ENCODE measurements at places on chromosomes 5 and 9.

- peak; percentile 71 for DNase-seq
These were observed 2.5 kb downstream of the CENPP start for GRCh38 chr9:92328225-92328624.

DNA sequence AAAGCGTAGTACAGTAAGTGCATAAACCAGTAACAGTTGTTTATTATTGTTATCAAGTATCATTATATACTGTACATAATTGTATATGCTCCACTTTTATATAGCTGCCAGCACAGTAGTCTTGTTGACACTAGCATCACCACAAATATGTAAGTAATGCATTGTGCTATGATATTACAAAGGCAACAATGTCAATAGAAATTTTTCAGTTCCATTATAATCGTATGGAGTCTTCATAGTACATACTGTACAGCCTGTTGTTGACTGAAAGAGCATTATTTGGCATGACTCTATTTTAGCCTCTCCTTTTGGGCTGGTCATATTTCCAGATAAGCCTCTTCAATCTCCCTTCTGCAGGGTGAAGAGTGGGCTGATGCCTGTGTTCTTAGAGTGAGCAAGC is 40.4 kb downstream of the CFAP95 start:
- DNase-seq: no peak

DNA sequence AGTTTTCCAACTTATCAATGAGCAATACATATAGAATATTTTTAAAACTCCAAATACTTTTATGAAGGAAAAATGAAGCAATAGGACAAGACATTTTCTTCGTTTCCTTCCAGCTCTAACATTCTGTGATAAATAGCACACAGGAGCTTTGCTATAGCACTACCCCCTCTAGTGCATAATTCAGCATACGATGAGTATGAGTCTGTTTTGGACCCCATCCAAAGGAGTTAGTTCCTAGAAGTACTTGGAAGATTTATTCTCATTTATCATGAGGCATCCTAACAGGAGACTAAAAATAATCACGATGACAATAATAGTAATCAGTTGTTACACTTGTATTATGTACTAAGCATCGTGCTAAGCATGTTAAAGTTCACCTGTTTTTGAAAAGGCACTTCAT is 1061.3 kb upstream of the DMAC1 start:
- peak; percentile 35 for DNase-seq

DNA sequence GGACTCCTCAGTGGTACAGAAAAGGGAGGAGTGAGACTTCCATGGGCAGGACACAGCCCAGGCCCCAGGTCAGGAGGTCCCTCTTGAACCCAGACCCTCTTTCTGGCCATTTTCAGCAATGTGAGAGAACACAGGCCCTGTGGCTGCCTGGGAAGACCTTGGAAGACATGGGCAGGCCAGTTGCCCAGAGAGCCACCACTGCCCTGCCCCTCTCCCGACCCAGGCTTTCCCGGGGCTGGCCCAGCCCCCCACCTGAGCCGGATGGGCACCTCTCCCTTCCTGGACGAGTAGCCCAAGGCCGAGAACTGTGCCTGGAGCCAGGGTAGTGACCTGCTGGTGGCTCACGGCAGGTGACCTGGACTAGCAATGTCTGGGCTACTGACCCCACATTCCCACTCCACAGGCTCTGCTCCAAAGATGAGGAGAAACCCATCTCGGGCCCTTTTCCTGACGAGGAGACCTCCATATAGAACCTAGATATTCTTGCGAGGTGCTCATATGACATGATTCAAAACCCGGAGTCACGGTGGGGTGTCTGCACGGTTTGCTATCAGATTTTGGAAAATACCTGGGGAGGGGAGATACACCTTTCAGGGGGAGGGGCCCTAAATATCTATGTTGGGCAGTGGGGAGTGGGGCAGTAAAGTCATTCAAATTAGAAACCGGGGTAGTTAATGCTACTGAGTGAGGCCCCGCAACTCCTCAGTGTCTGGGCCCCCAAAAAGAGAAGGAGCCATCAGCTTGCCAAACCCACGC is 59.4 kb downstream of the ZNF354C start:
- DNase-seq: no peak

DNA sequence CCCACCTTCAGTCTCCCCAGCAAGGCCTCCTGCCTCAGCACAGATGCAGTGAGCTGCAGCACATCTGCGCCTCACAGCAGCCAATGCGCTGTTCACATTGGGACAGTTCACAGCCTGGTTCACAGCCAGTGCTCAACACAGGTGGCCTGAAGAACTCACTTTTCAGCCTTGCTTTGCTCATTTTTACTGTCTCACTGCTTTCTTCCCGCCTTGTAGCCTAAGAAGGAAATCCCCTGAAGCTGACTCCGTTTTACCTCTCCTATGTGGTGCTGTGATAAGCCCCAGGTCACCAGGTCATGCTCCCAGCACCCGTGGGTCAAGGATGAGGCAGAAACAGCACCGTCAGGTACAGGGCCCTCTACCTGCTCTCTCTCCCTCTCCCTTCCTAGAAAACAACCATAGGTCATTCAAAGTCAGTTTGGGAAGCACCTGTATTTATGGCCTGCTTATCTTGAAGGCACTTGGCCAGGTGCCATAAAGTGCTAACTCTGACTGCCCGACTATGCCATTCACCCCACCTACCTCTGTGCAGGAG is 1.1 kb downstream of the GCNT4 start:
- DNase-seq: peak; percentile 48

DNA sequence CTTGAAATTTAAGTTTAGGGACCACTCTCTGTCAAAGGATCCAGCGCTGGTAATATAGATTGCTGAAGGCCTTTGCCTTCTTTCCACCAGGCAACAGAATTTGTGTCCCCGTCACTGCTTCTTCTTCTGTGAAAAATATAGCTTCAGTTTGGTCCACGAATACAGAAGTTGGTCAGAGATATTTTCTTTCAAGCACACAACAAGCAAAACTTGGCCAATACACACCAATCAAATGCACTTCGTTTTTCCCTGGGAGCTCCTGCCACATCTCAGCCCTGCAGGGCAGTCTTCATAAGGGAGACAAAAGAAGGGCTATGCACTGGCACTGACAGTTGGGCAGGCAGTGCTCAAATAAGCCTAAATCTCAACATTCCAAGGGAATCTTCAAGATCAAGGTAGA is 22.9 kb downstream of the HAVCR2 start:
- no peak for DNase-seq

GRCh38 chr9:14627513-14627912 is 65.7 kb downstream of the ZDHHC21 start:
- no peak for DNase-seq

DNA sequence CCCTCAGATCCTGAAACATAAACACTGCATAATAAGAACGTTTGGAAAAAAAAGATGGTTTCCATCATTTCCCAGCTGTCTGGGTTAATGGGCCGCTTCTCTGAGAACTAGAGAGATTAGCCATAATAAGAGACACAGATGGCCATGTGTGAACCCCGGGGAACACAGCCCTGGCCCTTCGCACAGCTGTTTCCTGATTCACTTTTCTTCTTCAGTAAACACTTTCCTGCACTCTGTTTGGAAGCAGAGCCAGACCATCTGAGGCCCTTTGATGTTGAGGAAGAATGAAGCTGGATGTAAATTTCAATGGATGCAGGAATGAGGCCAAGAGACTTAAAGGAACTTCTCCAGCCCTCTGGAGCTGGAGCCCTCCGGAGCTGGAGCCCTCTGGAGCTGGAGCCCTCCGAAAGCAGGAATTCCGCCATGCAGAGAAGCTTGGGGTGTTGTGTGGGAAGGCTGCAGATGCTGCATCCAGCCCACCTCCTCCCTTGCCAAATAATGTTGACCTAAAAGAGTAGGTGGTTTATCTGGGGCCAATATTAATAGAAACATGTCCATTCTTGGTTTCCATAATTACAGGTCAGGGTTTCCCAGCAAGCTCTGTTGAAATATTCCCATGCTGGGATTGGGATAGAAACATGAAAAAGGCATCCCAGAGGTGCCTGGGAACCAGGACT is 218.9 kb downstream of the NXNL2 start:
- DNase-seq: no peak

GRCh38 chr5:56951126-56951945 is 587 bp downstream of the MIER3 start:
- peak; percentile 34 for DNase-seq

- peak; percentile 27 for DNase-seq
These were observed 520 bp upstream of the DHFR start for GRCh38 chr5:80655231-80655774.

DNA sequence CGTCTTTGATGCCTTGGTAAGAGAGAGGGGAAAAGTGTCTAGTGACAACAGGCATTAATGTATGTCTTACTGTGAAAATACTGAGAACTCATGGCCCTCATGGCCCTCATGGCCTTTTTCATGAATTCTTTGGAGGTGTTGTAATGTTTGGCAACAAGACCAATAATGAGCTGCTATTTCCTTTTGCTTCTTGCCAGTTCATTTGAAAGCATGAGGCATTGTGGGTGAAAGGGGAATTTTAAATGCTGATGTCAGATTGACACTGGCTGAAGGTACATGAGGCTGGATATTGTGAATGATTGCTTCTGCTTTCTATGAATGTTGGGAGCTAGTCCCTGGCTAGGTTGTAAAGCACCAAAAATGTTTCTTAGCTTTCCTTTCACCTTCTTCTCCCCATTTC is 79.2 kb downstream of the DOCK2 start:
- no peak for DNase-seq

DNA sequence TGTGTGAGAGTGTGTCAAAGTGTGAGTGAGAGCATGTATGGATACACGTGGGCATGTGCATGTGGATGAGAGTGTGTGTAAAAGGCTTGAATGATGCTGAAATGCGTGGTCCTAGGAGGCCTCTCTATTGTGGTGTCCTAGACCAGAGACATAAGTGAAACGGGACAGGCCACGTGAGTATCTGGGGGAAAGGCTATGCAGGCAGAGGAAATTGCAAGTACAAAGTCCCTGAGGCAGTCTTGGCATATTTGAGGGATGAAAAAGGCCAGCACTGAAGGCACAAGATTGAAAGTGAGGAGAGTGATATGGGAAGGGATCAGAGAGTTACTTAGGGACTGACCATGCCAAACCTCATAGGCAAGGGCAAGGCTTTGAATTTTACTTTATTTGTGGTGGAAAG is 67.2 kb upstream of the CCDC152 start:
- no peak for DNase-seq

- no peak for DNase-seq
These were observed 58.4 kb downstream of the OR2K2 start for GRCh38 chr9:111271481-111272080.

DNA sequence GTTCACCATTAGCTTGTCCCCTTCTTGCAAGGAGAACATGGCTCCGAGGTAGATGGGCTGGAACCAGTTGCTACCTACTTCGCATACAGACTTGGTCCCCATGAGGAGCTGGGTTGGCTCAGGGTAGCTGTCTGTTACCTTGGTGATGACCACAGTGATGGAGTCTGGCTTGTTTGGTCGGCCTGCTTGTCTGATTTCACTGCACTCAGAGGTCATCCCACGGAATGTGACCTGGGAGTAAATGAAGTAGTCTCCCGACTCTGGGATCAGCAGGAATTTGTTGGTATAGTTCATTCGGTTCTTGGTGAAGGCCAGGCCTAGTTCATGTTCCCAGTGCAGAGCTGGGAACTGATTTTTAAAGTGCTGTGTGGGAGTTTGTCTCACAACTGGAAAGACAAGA is 15.3 kb downstream of the TNFSF15 start:
- no peak for DNase-seq

- DNase-seq: no peak
These were observed 5.5 kb upstream of the COL5A1 start for GRCh38 chr9:134636149-134636507.

GRCh38 chr9:80595192-80595591 is 1023.4 kb downstream of the TLE4 start:
- DNase-seq: no peak

DNA sequence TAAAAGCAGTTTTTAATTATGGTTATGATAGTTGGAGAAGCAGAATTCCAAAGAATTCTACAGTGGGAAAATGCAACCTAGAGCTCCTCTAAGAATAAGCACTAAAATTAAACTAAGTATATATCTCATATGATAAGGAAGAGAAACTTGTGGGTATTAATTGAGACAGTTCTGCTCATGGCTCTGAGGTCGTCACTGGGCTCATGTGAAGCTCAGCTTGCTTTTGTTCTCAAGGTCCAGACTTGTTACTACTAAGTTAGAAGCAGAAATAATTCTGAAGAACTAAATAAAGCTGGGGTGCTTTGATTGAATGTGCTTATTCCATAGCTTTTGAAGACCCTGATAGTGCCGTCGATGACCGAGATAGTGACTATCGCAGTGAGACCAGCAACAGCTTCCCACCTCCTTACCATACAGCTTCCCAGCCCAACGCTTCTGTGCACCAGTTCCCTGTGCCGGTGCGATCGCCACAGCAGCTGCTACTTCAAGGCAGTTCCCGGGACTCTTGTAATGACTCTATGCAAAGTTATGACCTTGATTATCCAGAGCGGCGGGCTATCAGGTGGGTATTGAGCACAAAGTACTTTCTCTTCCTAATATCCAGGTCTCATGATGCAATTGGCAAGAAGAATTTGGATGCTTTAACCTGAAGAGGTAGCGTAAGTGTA is 133.7 kb downstream of the UNC13B start:
- DNase-seq: no peak

DNA sequence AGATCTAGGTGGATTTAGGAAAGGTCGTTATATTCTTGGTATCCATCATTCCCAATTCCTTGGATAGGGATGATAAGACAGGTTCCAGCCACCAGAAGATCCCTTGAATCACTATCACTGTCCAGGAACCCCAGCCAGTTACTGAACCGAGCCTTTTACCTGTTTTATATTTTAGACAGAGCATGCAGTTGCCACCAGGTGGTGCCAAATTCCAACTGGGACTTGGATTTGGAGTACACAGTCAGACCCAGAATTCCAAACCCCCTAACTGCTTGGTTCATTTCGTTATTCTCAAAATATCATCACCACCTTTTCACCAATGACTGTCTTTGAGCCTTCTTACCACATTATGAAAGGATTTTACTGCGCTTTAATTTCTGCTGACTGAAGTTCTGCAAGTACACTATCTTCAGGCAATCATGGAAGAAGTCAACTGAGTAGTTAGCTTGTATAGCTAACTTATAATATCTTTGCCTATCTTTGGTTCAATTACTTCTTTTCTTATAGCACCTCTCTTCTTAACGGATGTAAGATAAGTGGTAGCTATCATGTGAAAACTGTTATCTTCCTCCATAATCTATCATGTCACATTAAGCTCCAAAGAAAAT is 191.8 kb downstream of the PRR16 start:
- DNase-seq: peak; percentile 28

DNA sequence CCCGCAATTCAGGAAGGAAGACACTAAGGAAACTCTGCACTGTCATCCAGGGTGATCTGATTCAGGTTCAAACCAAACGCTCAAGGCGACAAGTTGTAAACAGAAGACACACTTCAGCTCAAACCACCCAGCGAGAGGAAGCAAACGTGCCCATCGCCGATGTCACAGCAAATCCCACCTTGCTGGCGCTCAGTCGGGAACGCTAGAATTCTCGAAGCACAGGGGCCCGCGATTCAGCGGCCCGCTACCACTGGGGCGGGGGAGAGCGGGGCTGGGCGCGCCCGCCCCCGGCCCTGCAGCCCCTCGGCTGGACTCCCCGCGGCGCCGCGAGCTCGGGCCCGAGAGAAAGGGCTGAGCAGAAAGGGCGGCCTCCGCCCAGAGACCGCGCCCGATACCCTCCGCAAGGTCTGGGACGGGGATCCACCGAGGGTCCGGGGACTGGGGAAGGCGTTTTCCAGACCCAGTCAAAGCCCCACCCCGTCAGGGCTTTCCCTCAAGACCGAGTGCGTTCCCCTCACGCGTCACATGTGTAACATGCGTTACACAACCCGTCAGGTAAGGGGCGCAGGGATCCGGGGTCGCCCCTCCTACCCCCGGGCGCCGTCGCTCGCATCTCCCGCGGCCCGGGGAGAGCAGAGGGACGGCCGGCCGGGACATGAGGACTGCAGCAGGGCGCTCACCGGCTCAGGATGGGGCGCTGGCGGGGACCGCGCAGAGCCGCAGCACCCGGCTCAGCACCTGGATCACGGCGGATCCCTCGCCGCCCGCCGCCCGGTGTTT is 469 bp downstream of the AGTPBP1 start:
- peak; percentile 61 for DNase-seq
